ENCODE measurements at places on chromosomes 3 and 15.

GRCh38 chr3:79202471-79203143, 565.2 kb downstream of the ROBO1 start:
- no peak for DNase-seq

- no peak for DNase-seq
Measured at GRCh38 chr15:101399431-101399830, 90.1 kb downstream of the PCSK6 start.

GRCh38 chr15:89070197-89071124, 17.8 kb upstream of the ABHD2 start:
- DNase-seq, result no peak

GRCh38 chr3:15527031-15527459, 5.5 kb upstream of the COLQ start:
- DNase-seq, result no peak

DNA sequence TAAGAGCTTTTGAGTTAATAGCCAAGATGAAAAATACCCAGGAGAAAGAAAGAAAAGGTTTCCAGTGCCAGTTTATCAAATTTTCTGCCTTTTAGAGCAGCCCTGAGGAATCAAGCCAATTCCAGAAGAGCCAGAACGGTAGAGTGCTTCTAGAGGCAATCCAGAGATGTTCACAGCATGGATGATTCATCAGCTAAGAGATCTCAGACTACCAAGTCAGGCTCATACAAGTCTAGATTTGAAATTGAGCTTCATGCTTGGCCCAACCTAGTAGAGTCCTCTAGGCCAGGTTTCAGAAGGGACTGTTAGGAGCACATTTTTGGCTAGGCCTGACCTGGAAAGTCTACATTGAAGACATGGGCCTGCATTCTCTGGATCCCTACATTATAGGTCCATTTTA, 15.5 kb downstream of the WDR48 start:
- DNase-seq, result no peak

DNA sequence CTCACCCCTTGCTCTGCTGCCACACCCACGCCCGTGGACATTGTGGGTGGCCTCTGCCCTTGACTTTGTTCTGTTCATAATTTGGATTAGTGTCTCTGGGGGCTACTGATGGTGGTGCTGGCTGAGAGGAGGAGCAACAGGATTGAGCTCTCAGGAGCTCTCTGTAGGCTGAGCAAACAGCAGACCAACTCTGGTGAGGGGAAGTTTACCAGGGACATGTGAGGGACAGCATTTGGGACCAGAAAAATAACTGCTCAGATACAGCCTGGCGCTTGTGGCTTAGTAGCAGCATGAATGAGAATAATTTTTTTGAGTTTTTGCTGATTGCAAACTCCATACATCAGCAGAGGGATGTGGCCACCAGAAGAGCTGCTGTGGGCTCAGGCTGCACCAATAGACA, 14.8 kb downstream of the PPCDC start:
- no peak for DNase-seq

GRCh38 chr3:9067352-9067975, 104.2 kb upstream of the RAD18 start:
- peak; percentile 22 for DNase-seq

- DNase-seq, result no peak
Measured at GRCh38 chr3:131397889-131398288, 16.3 kb downstream of the NUDT16 start.

- peak; percentile 74 for DNase-seq
Measured at GRCh38 chr15:84604826-84605553, 4.2 kb downstream of the ZSCAN2 start.

GRCh38 chr3:174531262-174531982, 327.7 kb upstream of the NAALADL2 start:
- DNase-seq, result no peak

- DNase-seq, result no peak
Measured at GRCh38 chr3:132448216-132448961, 31.1 kb downstream of the DNAJC13 start.

GRCh38 chr3:53144446-53144845, 14.2 kb upstream of the RFT1 start:
- DNase-seq, result no peak

GRCh38 chr3:81863756-81864155, 102.3 kb upstream of the GBE1 start:
- DNase-seq, result no peak

GRCh38 chr15:98375513-98376340, 272.6 kb upstream of the IGF1R start:
- no peak for DNase-seq

DNA sequence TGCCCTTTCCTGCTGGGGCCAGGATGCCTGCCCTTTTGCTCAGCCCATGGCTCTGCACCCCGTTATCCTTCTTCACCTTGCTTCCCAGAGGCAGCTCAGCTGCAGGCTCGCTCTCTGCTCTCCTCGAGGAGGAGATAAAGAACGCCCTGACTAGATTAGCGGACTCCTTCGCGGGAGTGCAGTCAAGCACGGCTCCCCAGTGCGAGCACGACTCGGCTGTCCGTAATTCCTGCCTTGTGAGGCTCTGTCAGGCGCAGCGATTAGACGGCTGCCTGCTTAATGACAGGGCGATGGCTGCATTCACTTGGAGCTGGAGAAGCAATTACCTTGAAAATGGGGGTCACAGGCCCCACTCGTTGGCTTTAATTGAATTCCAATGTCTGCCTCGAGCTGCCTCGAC, 25.9 kb downstream of the TLE3 start:
- no peak for DNase-seq
